Cortex of kidney (tissue), 1 donor: ENCODE measurements at places on chromosomes 5 and 9.

DNA sequence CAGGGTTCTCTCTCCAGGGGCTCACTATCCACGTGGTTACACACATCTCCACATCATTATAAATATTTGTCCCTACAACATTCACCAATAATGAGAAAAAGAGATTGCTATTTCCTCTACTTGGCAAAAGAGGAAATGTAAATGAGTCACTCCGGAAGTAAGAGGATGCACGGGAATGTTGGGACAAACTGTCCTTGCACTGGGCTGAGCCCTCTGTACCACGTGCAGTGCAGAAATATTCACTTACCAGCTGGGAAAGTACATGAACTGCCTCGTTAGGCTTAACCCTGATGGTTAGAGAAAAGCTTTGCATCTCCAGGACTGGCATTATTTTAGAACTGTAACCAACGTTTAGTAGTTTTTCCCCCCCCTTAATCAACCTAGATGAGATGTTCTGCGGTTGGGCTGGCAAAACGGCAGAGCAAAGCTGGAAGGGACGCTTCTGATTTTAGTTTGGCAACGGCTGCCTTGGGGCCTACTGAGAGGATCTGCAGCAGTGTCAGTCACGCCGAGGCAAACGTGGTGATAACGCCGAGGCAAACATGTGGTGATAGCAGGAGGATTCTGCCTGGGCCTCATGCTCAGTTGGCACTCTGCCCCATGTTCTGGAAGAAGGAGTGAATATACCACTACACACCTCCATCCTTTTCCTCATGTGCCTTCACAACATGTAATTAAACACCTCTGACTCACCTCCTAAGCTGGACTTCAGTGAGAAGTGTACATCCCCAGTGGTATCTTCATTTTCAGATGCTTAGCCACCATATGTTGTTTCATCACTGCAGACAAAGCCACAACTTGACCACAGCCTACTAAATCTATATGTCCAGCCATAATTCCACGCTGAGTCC is 661.4 kb upstream of the KLF4 start:
- DNase-seq: no peak

- DNase-seq: no peak
Measured at GRCh38 chr9:126752376-126752775, 52.5 kb upstream of the ZBTB43 start.

DNA sequence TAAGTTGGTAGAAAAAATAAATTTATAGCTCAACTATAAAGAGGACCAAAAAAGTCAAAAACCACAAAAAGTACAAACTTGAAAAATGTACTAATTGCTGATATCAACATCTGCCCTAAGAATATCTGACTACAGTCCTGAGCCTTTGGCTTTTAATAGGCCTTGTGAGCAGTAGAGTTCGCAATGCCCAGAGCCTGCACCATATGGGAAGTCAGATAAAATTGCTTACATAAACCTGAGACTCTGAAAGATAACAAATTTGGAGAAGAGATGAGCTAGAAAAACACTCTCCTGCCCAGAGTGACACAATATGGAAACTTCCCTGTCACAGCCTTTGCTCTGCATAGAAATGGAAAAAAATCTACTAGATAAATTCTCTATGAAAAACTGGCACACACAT is 368.0 kb upstream of the GRIN3A start:
- DNase-seq: no peak

GRCh38 chr9:121464968-121465367 is 34.7 kb downstream of the GGTA1 start:
- no peak for DNase-seq

- DNase-seq: no peak
Measured at GRCh38 chr9:11088821-11089374, 476.1 kb upstream of the PTPRD start.

- no peak for DNase-seq
Measured at GRCh38 chr5:39555788-39556187, 131.0 kb upstream of the DAB2 start.

DNA sequence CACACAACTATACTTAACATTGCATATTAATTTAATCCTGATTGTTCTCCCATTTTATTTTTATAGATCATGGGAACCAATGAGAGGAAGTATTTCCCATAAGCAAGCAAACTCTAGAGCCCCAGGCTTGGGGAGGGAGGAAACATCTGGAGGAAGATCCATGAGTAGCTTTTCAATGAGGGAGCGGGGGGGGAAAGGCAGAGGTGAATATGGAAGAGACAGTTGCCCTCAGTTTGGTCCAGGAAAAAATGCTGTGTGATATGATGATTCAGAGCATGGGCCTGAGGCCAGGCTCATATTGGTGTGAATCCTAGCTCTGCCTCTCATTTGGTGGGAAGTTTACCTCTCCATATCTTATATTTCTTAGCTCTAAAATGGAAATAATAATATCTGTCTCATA is 42.2 kb upstream of the ALDOB start:
- DNase-seq: no peak

DNA sequence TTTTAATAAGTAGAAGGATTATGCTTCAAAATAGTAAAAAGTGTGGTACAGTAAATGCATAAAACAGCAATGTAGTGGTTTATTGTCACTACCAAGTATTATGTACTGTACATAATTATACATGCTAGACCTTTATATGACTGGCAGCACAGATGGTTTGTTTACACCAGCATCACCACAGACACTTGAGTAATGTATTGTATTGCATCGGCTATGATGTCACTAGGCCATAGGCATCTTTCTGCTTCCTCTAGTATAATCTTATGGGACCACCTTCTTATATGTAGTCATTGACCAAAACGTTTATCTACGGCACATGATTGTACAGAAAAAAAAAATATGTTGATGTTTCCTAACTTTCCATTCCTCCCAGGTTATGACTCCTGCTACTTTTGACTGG is 31.9 kb upstream of the SSBP2 start:
- DNase-seq: no peak

DNA sequence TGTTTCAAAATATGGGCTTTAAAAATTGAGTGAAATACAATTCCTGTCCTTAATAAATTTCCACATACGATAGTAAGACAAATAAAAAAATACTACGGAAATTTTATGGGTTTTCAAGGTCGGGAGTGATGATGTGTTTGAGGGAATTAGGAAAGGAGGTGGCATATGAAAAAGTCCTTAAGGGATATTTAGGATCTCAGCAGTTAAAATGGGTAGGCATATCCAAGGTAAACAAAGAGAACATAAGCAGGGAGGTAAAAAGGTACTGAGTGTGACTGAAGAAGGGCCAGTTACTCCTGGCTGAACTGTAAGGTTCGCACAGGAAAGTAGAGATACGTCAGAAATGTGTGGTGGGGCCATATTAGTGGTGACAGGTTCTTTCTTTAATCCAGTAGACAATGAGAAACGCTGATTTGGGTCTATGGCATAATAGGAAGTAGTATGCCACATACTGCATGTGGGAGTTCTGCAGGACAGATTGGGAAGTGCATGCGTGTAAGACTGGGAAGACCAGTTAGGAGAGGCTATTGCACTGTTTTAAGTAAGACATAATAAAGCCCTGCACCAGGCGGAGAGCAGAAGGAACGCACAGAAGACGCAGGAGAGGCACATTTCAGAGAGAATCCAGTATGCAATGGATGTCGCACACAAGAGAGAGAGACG is 937 bp upstream of the HMGCR start:
- DNase-seq: no peak

- DNase-seq: no peak
Measured at GRCh38 chr5:126900796-126901195, 123.9 kb downstream of the LMNB1 start.

DNA sequence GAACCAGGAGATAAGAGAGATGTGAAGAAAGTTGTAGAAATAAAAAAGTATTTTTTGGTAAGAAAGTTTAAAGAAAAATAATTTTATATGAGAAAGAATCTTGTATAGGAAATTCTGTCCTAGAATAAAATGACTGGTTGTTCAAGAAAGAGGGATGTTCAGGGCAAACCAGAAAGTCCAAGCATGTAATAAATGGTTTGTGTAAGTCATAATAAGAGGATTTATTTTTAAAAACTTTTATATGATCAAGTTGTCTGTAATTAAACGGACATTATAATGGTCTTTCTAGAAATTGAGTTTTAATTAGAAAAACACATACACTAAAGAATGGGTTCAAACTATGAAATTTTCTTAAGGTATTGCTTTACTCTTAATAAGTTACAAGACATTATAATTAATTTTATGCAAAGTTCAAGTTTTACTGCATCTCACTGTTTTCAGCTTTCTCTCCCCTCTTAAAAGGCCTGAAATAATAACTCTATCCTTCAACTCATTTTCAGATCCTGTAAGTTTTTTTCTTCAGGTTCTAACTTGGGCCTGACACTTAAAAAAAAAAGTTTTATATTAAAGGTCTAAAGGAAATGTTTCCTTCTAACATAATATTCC is 56.1 kb upstream of the ZNF300 start:
- no peak for DNase-seq

DNA sequence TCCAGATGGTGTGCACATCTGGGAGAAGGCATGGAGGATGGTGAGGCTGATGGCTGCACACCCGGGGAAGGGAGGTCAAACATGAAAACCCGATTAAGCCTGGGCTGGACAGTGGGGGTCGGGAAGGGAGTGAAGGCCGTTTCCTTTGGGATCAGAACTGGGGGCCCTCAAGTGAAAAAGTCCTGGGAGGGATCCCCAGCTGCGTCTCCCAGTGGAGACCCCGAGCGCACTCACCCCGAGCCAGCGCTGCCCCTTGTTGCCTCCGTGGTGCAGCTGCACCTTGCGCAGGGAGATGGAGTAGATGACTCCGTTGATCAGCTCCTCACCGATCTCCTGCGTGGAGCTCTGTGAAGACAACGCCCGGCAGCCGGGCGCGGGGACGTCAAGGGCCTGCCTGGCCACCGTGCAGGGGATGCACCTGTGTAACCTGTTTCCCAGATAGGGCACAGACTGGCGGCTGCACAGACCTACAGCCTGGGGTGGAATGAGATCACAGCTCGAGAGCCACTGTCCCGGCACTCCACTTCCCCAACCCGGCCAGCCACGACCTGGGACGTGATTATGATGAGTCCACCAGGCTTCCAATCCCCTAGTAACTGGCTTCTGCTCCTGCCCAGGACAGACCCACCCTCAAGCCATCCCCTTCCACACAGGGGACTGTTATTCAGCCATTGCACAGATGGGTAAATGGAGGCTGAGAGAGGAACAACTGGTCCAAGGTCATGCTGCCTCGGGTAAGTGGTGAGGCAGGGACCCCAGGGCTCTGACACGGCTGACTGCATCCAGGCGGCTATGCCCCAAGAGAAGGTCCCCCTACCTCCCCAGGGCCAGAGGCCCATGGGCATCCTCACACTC is 9.0 kb downstream of the RALGDS start:
- no peak for DNase-seq

GRCh38 chr5:161585798-161586197 is 39.3 kb upstream of the GABRB2 start:
- no peak for DNase-seq

GRCh38 chr9:134192951-134193731 is 28.8 kb upstream of the RNU6ATAC start:
- no peak for DNase-seq

DNA sequence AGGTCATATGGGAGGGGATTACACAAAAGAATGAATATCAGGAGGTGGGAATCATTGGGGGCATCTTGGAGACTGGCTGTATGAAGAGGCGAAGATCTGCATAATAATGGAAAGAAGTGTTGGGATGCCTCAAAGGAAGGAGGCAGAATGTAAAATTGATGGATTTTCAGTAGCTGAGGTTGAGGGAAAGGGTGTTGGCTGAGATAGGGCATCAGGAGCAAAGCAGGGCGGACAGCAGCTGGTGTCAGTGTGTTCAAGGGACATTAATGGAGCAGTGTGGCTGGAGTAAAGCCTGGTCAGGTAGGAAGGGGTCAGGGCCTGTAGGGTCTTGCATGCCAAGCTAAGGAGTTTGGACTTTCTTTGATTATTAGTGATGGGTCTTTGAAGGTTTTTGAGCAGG is 65.2 kb upstream of the TNFAIP8 start:
- no peak for DNase-seq

- no peak for DNase-seq
Measured at GRCh38 chr9:124088476-124088837, 76.9 kb downstream of the LHX2 start.

GRCh38 chr5:36703245-36703860 is 96.9 kb downstream of the SLC1A3 start:
- DNase-seq: no peak

DNA sequence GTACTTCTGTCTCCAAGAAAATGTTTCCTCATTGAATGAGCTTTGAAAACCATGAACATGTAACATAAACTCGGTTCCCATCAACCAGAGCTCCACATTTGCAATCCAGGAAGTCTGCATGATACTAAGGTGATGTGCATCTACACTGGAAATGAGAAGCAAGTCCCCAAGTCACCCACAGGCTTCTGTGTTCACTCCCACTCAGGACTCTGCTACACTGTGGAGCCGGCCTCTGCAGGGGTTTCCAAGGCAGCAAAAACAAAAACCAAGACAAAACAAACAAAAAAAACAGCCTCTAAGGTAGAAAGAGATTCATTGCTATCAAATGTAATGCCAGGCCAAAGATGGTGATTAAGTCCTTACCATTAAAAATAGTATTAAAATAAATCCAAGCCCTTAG is 593.7 kb downstream of the IRX1 start:
- DNase-seq: no peak

DNA sequence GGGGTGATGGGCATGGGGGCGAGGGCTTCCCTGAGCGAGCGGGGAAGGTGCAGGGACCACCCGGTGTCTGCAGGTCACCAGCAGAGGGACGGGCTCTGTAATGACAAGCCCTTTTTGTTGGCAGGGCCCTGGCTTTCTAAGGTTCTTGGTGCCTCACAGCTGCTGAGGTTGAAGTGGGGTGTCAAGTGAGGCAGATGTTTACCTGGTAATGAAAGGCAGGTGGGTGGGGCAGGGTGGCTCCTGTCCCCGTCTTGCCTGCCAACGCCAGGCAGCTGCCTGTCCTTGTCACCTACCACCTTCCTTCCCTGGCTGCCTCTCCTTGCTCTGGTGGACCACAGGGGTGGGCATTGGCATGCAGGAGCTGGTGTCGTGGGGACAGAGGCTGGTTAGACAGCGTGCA is 41.0 kb upstream of the SEMA4D start:
- DNase-seq: no peak

GRCh38 chr5:33531824-33532223 is 91.1 kb downstream of the TARS1 start:
- no peak for DNase-seq

GRCh38 chr5:142876817-142877216 is 106.6 kb downstream of the ARHGAP26 start:
- no peak for DNase-seq

GRCh38 chr5:16574789-16575721 is 41.7 kb downstream of the RETREG1 start:
- DNase-seq: no peak

DNA sequence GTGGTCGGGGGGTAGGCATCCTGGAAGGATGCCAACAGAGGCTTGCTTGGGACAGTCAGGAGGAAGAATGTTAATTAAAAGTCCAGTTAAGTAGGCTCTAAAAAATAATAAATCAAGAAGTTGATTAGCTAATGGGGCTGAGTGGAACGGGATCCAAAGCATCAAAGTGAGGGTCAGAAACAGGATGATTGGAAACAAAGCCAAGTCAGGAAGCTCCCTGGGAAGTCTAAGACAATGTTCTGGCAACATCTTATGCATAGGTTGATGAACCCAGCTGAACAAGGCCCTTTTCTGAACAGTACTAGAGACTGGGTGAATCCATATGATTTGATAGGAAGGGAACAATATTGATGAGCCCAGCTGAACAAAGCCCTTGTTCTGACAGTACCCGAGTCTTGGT is 50.2 kb upstream of the STARD4 start:
- DNase-seq: no peak

GRCh38 chr5:168693297-168693696 is 114.1 kb upstream of the PANK3 start:
- no peak for DNase-seq

GRCh38 chr5:134530301-134531077 is 5.0 kb downstream of the JADE2 start:
- DNase-seq: no peak
